ENCODE measurements at places on chromosomes 4 and X. TPM values are rescaled to one million over a fixed set of nuclear protein-coding genes. Genes with fewer than 3 reads are reported as not detected.

REELD1 gene
- total RNA-seq, result not detected

BEND4 gene
- under 0.01 TPM for total RNA-seq

ERCC6L gene
- 0.48 TPM for total RNA-seq

LNX1 gene
- 1.7 TPM for total RNA-seq

GYPE gene
- not detected for total RNA-seq

NDP gene
- 0.48 TPM for total RNA-seq

EGF gene
- total RNA-seq, result 0.48 TPM

IL15 gene
- 5.5 TPM for total RNA-seq

TCEAL5 gene
- total RNA-seq, result not detected

P2RY4 gene
- total RNA-seq, result not detected

GSX2 gene
- total RNA-seq, result not detected

GPC3 gene
- total RNA-seq, result under 0.01 TPM

GLRA2 gene
- total RNA-seq, result not detected

ELF4 gene
- 17.8 TPM for total RNA-seq

NAA11 gene
- not detected for total RNA-seq

BTC gene
- 3.1 TPM for total RNA-seq
